Naive thymus-derived CD4-positive, alpha-beta T cell (primary cell): ENCODE measurements at places on chromosomes 3 and 15. TPM values are rescaled to one million over a fixed set of nuclear protein-coding genes. Genes with fewer than 3 reads are reported as not detected.

The CHRNA7 gene
- total RNA-seq, result 0.24 TPM

GRCh38 chr15:42456531-42456930 lies 34.4 kb downstream of the ZNF106 start:
- DNase-seq, result no peak

The STAB1 gene
- 14.4 TPM for total RNA-seq

The MGLL gene
- total RNA-seq, result 0.99 and 2.3 TPM in 2 replicates

- DNase-seq, result no peak
Measured at GRCh38 chr3:191342411-191342810, 12.1 kb upstream of the UTS2B start.

- DNase-seq, result peak; percentile 34
Measured at GRCh38 chr3:55664387-55664786, 177.3 kb upstream of the WNT5A start.

DNA sequence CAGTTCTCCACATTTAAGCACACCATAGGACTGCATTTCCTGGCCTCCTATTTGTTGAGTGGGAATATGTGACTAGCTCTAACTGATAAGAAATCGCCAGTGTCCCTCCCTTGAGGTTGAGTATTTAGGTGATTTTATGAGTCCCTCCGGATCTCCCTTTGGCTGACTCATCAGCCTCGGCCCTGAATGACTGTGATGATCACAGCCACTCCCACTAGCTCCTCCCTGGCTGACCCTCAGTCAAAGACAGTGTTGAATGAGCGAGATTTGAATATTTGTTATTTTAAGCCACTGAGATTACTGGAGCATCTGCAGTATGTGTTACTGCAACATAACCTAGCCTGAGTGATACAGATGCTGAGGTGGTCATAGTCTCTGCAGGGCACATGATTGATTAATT lies 515.3 kb downstream of the EPHB1 start:
- DNase-seq, result no peak

GRCh38 chr3:186220365-186220764 lies 111.5 kb upstream of the ETV5 start:
- no peak for DNase-seq
